Caudate nucleus (tissue), 63 donors: ENCODE measurements at places on chromosomes 4 and X.
A peak's percentile ranks its signal among the peaks of the same experiment; 100 is the strongest.

GRCh38 chr4:112889619-112890527, 159.6 kb upstream of the ANK2 start:
- no peak for DNase-seq

GRCh38 chr4:71303850-71304249, 35.0 kb upstream of the SLC4A4 start:
- no peak for DNase-seq

- no peak for DNase-seq
These were observed 45.1 kb downstream of the CHM start for GRCh38 chrX:86002076-86002896.

DNA sequence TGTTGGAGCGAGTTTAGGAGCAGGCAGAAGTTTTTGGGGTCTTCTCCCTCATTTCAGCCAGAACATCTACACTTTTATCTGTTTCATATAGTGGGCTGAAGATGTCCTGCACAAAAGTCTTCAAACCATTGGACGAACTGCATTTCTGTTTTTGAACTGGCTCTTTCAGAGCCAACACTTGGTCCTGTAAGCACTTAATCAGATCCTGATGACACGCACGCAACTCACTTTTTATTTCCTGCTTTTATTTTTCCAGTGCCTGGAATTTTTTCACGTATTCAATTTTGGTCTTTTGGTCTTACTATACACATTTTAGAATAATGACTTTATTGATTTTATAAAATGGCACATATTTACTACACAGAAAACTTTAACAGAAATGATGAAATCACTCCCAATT, 40.2 kb upstream of the NKX3-2 start:
- DNase-seq = no peak

DNA sequence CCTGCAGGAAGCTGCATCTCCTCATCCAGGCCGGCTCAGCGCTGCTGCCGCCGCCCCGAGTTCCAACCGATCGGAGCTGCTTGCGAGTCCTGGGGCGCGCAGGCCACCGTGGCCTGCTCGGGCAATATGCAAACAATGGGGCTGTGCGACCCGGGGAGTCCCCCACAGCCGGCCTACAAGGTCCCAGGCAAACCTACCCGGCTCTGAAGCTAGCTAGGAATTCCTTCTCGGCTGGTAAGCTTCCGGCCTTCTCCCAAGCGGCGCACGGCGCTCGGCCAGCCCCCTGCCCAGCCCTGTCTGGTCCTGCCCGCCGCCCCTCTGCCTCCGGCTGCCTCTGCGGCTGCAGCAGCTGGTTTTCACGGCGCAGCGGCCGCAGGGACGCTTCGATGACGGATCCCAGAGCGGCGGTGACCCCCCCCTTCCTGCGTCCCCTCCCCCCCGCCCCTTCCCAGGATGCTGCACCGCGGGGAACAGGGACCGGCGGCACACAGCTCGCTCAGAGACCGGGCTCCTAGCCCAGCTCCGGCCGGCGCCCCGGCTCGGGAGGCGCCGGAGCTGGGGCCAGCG, 59.4 kb downstream of the TSC22D3 start:
- DNase-seq = peak; percentile 67

GRCh38 chr4:75031775-75032174, 98.9 kb downstream of the PARM1 start:
- DNase-seq = no peak

DNA sequence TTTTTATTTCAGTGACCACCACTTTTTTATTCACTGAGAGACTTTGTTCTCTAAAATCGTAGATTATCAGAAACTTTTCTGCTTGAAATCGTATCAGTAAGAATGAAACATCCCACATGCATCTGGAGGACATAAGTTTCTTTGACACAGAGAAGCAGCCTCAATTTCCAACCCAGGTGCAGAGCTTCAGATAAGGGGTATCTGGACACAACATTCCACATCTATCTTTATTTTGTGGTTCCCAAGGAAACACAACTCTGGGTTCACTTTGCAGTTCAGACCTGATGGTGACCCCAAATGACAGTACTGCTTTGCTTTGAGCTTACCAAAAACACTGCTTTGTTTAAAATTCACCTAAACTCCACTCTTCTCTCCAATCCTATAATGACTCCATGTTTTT, 1.3 kb upstream of the CLCN5 start:
- DNase-seq = no peak

DNA sequence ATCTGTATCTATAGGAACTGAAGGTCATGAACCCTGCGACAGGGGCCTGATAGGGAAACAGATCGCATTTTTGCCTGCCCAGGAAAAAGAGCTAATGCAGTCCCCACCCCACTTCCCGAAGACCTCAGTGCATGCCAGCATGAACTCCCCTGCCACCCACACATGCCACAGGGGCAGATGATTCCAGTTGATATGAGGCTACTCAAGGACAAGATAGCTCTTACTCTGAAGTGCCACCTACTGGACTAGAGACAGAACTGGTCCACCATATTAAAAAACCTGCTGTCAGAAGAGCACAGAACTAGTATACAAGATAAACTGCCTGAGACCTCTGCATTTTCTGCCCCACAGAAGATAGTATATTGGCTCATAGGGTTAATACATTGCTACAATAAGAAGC, 68.0 kb downstream of the YIPF7 start:
- no peak for DNase-seq

DNA sequence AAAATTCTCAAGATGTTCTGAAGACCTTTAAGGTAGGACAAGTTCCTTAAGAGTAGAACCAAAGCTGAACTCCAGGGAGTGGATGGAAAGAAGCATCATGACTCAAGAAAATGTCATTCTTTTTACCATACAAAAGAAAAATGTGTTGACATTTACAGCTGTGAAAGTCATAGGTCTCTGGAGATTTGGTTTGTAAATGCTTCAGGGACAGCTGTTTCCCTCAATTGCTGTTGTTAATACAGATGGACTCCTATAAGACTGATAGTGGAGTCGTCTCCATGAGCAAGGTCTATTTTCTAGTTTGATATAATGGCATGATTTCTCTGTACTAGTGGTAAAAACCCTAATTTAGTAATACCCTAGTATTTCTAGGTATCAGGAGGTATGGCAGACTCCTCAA, 101.7 kb downstream of the PHOX2B start:
- no peak for DNase-seq

GRCh38 chr4:52036886-52037530, 1.1 kb downstream of the SGCB start:
- DNase-seq = no peak

- DNase-seq = peak; percentile 35
These were observed at the start of gene NDUFC1 for GRCh38 chr4:139301821-139302611. TSS of gene NDUFC1 (minus strand) at chr4:139302477. CDS start at chr4:139295798, 6,679 bp downstream.

DNA sequence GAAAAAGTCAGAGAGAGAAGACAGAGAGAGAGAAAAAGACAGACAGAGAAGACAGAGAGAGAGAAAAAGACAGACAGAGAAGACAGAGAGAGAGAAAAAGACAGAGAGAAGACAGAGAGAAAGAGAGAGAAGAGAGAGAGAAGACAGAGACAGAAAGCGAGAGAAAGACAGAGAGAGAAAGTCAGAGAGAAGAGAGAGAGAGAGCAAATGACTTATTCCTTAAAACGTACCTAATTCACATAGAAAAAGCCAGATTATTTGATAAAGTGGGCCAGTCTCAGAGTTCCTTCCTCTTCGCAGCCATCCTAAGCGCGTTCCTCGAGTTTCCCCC, 7.4 kb upstream of the SHOX start:
- no peak for DNase-seq

DNA sequence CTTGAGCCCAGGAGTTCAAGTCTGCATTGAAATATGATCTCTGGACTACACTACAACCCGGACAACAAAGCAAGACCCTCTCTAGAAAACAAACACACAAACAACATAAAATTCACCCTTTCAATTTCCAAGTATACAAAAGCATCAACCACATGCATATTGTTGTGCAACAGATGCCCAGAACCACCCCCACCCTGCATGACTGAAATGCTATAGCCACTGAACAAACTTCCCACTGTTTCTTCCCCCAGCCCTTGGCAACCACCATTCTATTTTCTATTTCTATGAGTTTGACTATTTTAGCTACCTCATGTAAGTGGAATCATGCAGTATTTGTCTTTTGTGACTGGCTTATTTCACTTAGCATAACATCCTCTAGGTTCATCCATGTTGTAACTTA, 14.2 kb upstream of the C4orf51 start:
- DNase-seq = no peak

DNA sequence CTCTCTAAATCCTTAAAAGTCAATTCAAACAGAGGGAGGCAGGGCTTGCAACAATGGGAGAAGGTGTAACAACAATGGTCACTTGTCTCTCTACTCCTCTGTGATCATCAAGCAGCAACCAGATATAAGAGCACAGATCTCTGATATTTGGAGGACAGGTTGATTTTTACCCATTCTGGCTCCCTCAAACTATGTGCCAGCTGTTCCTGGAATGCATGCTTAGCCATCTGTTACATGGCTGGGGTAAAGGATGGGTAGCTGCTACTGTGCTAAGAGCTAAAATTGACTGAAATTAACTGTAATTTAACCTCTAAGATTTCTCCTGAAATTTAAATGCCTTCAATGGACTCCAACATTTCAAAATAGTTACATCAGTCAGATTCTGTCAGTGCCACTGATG, 1459.9 kb downstream of the PCDH7 start:
- DNase-seq = no peak

GRCh38 chr4:112848911-112849310, 200.5 kb upstream of the ANK2 start:
- DNase-seq = no peak

GRCh38 chr4:107630185-107630705, 89.8 kb downstream of the PAPSS1 start:
- no peak for DNase-seq

GRCh38 chr4:53193111-53193510, 172.8 kb downstream of the SCFD2 start:
- no peak for DNase-seq

DNA sequence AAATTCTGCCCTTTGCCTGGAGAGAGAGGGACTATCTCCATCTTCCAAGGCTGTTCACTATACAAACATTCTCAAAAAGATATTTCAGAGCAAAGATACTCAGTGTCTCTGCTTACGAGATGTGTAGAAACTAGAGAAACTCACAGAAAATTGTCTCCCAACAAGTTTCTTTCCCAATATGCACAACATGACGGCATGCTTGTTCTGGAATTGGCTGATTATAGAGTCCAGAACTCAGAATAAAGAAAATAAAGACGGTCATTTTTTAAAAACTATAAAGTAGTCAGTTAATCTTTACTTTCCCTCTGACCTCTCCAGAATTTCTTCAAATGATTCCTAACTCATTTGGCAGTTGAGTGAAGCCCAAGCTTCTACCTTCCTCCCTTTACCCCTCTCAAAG, 285.5 kb upstream of the KLF3 start:
- no peak for DNase-seq

- no peak for DNase-seq
These were observed 164.6 kb downstream of the BANK1 start for GRCh38 chr4:101954975-101955678.

DNA sequence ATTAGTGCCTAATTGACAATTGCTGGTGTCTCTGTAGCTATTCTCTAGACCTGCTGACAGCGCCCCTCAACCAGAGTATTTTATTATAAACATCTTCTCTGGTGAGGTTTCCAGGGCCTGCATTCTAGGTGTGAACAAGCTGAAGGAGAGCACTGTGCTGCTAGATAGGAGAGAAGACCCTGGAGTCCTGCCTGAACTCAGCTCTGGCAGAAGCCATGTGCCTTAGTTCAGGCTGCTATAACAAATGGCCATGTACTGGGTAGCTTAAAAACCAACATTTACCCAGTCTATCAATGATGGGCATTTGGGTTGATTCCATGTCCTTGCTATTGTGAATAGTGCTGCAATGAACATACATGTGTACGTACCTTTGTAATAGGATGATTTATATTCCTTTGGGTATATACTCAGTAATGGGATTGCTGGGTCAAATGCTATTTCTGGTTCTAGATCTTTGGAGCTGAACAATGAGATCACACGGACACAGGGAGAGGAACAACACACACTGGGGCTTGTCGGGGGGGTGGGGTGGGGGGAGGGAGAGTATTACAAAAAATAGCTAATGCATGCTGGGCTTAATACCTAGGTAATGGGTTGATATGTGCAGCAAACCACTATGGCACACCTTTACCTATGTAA, 185.5 kb upstream of the CPEB2 start:
- DNase-seq = no peak

- no peak for DNase-seq
These were observed 643.3 kb upstream of the FAM241A start for GRCh38 chr4:111501946-111502345.

GRCh38 chr4:113588895-113589668, 172.5 kb downstream of the CAMK2D start:
- DNase-seq = no peak

- DNase-seq = no peak
These were observed 1120.5 kb downstream of the ADGRL3 start for GRCh38 chr4:62320612-62321011.

- DNase-seq = no peak
These were observed 382.3 kb upstream of the ZFP42 start for GRCh38 chr4:187613089-187613839.

- DNase-seq = no peak
These were observed 167.8 kb upstream of the EDNRA start for GRCh38 chr4:147313108-147313507.

- no peak for DNase-seq
These were observed 112.8 kb upstream of the LRPAP1 start for GRCh38 chr4:3644849-3645627.

- no peak for DNase-seq
These were observed 1126.9 kb downstream of the STPG2 start for GRCh38 chr4:97016186-97016907.

- DNase-seq = no peak
These were observed 204.6 kb downstream of the COX18 start for GRCh38 chr4:72864898-72865297.

GRCh38 chr4:5385741-5386311, 322.5 kb downstream of the EVC2 start:
- DNase-seq = no peak

DNA sequence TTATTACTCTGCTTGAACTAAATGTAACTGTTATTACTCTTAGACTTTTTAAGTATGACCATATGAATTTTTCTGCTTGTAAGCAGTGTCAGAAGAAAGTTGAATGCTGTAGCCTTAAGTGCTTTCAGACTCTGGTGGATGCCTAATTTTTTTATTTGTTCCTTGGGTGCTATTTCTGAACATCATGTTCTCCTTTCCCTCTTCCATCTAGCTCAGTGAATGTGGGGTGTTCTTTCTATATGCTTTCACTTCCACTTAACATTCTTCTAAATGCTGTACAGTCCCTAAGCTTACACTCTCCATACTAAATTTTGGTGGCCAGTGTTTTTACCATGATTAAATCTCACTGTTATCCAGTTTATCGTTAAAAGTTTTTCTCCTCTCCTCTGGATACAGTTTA, 3.6 kb downstream of the DCK start:
- DNase-seq = no peak
